ENCODE measurements at places on chromosomes 3 and 15.

GRCh38 chr15:63348392-63348791 lies 33.3 kb downstream of the CA12 start:
- peak; percentile 85 for DNase-seq

- DNase-seq, result no peak
These were observed 389 bp downstream of the APEH start for GRCh38 chr3:49674497-49674983.

DNA sequence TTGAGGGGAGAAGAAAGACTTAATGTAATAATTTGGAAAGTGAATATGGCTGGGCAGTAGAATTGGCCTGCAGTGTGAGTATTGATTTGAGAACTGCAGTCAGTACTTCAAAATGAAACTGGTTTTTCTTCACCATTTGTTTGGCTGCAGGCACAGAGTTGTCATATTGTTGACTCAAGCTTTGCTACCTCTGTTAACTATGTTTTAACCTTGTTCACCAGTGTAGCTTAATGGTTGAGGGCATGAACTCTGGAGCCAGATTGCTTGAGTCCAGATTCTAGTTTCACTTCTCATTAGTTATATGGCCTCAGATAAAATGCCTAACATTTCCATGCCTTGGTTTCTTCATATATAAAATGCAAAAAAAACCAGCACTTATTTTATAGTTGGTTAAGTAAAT lies 64.1 kb downstream of the CFAP44 start:
- peak; percentile 8 for DNase-seq

GRCh38 chr3:48474619-48475018 lies 28.1 kb downstream of the ATRIP start:
- DNase-seq, result no peak

DNA sequence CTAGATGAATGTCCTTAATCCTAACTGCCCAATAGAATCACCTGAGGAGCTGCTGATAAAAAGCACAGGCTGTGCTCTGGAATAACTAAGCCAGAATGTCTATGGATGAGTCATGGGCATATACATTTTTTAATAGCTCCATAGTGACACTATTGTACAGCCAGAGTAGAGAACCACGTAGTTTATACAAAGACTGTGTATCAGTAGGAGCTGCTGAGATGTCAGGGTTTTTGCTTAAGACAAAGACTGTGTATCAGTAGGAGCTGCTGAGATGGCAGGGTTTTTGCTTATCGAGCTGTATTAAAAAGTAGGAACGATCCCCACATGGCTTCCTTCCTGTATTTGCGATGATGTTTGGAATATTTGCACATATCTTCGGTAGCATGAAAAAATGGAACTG lies 137.4 kb downstream of the SV2B start:
- no peak for DNase-seq

DNA sequence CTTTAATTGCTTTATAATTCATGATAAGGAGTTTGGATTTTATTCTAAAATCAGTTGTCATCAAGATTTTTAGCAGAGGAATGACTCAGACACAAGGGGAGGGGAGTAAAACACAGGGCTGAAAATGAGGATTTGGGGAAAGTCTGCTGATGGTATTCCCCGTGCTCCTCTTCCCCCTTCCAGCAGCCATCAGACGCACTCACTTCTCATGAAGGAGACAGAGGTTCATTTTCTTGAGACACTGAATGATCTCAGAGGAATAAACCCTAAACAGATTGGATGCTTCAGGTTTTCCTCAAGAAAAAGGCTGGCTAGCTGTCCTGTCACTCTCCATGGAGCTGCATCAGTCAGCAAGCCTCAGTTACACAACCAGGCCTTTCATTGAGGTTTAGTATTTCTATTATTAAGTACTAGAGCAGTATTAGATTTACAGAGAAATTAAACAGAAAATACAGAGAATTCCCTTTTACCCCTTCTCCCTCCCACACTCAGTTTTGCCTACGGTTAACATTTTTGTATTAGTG lies 166.4 kb downstream of the C3orf70 start:
- DNase-seq, result no peak

DNA sequence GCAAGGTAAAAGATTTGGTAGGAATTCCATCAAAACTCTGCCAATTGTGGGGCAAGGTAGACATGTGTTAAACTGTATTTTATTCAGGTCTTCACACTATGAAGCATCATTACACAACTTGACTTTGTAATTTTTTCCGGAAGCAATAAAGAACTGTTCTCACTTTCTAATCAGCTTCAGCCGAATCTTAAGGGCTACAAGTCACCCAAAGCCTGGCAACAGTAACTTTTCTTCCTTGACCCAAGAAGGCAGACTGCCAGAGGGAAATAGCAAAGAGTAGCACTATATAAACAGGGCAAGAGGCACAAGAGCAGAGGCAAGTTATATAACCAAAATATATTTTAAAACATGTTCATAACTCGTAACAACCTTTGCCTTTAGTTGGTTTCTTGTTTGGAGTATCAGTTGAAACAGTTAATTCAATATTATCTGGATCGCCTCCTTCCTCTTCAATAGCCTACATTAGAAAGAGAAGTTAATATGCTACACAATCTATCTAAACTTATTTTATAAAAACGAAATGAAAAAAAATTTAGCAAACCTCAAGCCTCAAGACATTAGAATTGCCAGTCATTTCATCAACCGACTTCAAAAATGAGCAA lies 1.4 kb downstream of the SLTM start:
- peak; percentile 52 for DNase-seq

- DNase-seq, result peak; percentile 77
These were observed 221.6 kb upstream of the NR2E3 start for GRCh38 chr15:71588746-71589145.

DNA sequence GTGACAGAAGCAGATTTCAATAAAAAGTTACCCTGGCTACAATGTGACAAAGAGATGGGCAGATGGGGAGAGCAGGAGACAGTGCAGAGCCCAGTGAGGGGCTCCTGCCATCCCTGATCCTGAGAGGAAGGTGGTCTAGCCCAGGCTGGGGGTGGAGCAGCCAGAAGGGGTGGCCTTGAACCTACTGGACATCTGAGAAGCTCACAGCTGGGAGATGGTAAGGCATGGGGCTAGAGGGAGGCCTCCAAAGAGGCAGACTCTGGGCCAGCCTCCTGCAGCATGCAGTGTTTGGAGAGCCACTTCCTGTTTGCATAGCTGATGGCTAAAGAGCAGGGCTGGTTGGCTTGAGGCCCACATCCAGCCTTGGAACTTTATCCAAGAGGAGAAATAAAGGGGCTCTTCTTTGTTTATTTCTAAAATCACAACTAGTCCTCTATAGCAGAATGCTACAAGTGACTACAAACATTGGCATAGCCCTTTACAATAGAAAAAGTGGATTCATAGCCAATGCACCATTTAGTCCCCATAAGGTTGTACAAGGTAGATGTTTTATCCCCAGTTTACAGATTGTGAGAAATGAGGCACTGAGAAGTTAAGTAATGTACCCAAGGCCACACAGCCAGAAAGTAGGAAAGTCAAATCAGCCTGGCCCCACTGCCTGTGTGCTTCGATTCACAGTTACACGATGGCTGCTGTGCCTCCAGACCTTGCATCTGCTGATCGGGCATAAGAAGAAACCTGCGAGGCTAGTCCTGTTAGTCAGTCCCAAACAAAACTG lies 4.6 kb downstream of the EFCC1 start:
- no peak for DNase-seq

- DNase-seq, result no peak
These were observed 61.0 kb downstream of the ATP8B4 start for GRCh38 chr15:50057905-50058639.

GRCh38 chr3:192931825-192932224 lies 14.2 kb upstream of the MB21D2 start:
- DNase-seq, result no peak

DNA sequence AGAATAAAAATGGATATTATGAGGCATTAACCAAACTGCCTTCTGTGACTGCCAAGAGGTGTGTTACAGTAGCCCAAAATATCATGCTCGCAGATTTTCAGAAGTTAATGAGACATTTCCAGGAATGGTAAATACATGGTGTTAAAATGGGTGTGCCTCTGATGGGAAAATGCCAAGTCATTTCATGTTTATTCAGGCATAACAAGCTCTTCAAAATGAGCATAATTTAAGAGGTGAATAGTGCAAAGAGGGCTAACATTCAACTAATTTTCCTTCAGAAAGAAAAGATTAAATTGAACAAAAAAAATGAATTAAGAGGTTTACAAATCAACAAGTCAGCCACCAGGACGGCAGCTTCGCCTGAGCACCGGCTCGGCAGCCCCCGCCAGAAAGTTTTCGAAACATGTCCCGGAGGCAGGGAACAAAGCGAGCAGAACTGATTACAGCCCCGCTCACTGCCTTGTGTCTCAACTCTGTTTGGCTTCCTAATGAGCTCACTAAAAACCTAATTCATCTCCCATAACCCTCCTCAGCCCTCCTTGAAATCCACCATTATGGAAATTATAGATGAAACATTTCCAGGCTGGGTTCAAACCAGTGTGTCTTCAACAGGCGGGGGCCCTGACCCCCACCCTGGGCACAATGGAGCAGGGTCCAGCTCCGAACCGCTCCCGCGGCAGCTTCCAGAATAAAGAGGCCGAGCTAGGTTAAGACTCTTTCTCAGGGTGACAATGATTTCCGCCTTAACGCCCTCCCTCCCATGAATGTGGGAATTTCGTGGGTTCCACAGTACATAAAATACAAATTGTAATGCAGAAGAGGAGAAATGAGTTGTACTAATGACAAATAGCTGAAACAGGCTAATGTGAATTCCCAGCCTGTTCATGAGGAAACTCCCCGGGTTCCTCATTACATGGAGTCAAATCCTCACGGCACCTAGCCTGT lies 43.9 kb downstream of the MEIS2 start:
- no peak for DNase-seq

- no peak for DNase-seq
These were observed 33.5 kb upstream of the KPNA4 start for GRCh38 chr3:160598865-160599264.

- DNase-seq, result no peak
These were observed 187.4 kb downstream of the GOLGA6L6 start for GRCh38 chr15:20353966-20354883.

GRCh38 chr3:188217726-188218125 lies 63.8 kb downstream of the LPP start:
- no peak for DNase-seq

DNA sequence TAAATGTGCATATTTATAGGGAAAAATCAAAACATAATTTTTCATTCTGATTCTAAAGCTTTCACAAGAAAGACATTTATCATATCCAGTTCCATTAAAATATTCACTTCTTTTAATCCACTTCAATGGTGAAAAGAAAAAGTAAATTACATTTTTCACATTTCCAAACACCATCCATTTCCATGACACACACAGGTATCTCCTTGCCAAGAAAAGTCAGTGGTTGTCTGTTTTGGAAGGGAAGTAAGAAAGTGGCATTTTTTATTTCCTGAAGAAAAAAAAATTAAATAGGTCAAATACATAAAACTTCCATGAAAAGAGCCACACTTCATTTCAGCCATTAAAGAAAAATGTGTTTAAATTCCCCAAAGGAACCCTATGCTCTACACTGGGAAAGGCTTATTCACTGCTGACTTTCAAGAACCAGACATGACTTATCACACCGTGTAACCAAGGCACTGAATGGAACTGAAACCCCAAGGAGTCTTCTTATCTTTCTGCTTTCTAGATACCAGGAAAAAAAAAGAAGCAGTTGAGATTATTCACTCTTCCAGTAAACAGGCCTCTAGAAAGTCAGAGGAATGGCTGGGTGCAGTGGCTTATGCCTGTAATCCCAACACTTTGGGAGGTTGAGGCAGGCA lies 44.5 kb downstream of the OSBPL10 start:
- no peak for DNase-seq

- no peak for DNase-seq
These were observed 72.0 kb upstream of the UMPS start for GRCh38 chr3:124658270-124658669.

GRCh38 chr3:197023241-197023997 lies 6.2 kb downstream of the MELTF start:
- DNase-seq, result no peak

GRCh38 chr3:47283193-47283537 lies 421 bp downstream of the KLHL18 start:
- peak; percentile 13 for DNase-seq

DNA sequence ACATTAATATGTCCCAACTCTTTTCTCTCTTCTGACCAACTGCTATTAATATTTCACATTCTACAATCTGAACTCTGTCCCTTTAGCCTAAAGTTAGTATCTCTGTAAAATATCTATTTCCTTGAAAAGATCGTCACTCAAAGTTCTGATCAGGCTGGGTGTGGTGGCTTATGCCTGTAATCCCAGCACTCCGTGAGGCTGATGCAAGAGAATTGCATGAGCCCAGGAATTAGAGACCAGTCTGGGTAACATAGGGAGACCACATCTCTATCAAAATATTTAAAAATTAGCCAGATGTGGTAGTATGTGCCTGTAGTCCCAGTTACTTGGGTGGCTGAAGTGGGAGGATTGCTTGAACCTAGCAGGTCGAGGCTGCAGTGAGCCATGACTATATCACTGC lies 695.6 kb downstream of the MCTP2 start:
- DNase-seq, result no peak

- DNase-seq, result peak; percentile 74
These were observed 1.1 kb upstream of the PLCH1 start for GRCh38 chr3:155745795-155746550.

GRCh38 chr15:66578286-66578875 lies 12.6 kb upstream of the LCTL start:
- DNase-seq, result peak; percentile 73

DNA sequence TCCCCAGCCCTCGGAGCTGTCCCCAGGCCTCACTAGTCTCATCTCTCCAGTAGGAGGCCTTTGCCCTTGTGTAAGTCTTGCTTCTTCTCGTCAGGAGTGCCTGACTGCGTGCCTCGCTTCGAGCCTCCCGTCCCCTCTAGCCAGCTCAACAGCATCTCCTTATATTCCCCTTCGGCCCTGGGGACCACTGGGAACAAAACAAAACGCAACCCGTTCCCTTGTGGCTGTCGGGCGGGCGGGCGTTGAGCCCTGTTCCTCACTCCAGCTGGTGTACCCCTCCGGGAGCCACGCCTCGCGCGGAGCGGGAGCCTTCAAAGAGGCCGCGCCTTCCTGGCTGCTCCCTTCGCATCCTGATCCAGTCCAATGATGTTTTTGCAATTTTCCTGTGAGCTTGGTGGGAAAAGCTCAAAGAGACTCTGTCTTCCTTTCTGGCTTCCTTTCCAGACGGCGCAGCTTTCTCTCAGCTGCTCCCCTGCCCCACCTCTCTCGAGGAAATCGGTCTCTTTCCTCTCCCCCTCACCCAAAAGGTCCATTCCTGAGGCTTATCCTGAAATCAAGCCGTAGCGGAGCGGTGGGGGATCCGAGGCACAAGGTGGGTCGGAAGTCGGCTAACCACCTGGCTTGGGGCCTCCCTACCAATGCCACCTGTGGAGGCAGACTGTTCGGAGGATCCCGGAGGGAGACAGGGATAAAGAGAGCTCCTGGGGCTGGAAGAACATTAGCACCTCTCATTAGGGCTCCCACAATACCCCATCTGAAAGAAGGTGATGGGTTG lies 33.4 kb upstream of the SRP14 start:
- no peak for DNase-seq

GRCh38 chr15:25877681-25878080 lies 14.6 kb upstream of the ATP10A start:
- DNase-seq, result peak; percentile 44
